NCI-H460 (cell line): ENCODE measurements at places on chromosomes 16 and 17. TPM values are rescaled to one million over a fixed set of nuclear protein-coding genes. Genes with fewer than 3 reads are reported as not detected.

Gene FAM171A2
- 2.8 and 3.0 TPM in 2 replicates for total RNA-seq

GRCh38 chr17:20721171-20721570, 141.6 kb downstream of the CDRT15L2 start:
- DNase-seq: no peak

- no peak for DNase-seq
These were observed 51.5 kb downstream of the CPPED1 start for GRCh38 chr16:12752159-12752558.

DNA sequence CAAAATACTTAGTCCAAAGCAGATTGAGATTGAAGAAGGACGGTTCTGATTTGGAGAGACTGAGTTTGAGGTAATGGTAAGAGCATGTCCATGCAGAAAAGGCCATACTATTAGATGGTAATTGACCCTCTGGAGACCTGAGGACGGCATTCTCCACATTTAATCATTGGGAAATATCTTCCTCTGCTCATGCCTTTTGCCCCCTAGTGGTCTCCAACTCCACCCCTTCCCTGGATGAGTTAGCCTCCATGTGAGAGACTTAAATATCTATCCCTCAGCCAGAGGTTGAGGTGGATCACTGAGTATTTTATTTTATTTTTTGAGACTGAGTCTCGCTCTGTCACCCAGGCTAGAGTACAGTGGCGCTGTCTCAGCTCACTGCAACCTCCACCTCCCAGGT, 10.4 kb upstream of the OR3A1 start:
- DNase-seq: no peak

Gene ABCC11
- not detected in 2 replicates for total RNA-seq

- DNase-seq: no peak
These were observed 56.1 kb downstream of the KLHDC4 start for GRCh38 chr16:87709677-87710076.

DNA sequence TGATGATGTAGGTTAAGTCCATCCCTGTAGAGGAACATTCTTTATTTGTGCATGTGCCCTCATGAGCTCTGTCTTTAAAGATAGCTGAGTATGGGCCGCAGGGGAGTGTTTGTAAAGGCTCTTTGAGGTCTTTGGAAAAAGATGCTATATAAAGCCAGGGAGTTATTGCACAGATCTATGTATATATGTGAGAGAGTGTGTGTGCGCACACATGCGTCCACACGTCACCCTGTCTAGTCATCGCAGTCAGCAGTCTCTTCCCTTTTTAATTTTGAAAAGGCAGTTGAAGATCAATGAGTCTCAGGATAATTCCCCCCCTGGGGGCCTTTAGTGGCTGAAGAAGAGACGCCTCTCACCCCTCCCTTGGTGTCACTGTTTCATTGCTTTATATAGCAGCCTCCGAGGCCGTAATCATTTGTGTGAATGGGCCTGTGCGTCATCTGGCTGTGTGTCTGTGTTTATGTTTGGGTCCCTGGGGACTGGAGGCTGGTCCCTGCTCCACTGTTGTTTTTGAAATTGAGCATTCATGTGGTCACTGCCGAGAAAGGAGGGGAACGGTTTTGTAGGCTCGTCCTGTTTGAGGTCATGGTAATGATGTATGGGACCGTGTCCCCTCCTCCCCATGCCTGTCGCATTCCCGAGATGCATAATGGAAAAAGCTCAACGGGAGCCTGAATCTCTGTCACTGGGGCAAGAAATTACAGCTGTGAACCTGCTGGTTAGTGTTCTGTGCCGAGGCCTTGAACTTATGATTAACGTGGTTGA, 143.9 kb downstream of the SNX29 start:
- DNase-seq: peak; percentile 58

Gene PPP1R27
- total RNA-seq: not detected in 2 replicates

DNA sequence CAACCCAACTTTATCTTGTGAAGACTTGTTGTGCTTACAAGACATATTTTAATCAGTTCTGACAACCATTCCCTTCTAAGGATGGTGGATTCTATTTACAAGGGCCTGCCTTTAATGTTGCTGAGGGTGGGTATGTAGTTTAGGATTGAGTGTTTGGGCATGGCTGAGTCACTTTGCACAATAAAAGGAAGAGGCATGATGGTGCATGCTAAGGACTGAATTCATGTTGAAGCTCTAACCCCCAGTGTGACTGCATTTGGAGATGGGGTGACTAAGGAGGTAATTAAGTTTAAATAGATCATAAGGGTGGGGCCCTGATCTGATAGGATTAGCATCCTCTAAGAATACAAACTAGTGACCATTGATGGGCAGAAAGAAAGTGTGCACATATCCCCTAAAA, 196.1 kb upstream of the HS3ST3A1 start:
- DNase-seq: no peak

Gene CD300LF
- total RNA-seq: not detected in 2 replicates

Gene TSR1
- 39.9 and 50.1 TPM in 2 replicates for total RNA-seq

- DNase-seq: no peak
These were observed 34.1 kb downstream of the NQO1 start for GRCh38 chr16:69691980-69692911.

DNA sequence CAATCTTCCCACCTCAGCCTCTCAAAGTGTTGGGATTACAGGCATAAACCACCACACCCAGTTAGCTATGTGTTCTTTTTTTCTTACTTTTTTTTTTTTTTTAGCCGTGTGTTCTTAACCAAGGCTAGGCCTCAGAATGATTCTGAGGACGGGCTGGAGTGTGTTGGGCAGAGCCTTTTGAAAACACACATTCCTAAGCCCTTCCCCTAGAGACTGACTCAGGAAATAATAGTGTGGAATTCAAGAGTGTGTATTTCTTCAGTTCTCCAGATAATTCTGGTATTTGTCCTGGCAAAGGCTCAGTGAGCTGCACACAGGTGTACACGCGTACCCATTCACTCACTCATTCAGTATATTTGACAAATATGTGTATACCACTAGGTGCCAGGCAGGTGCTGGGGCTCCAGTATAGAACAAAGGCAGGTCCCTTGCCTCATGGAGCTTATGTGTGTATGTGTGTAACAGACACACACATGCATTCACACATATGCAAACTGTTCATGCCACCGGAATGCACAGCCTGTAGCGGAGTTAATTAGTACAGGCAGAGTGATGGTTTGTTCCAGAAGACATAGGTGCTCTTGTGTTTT, 19.4 kb upstream of the NFATC3 start:
- no peak for DNase-seq

DNA sequence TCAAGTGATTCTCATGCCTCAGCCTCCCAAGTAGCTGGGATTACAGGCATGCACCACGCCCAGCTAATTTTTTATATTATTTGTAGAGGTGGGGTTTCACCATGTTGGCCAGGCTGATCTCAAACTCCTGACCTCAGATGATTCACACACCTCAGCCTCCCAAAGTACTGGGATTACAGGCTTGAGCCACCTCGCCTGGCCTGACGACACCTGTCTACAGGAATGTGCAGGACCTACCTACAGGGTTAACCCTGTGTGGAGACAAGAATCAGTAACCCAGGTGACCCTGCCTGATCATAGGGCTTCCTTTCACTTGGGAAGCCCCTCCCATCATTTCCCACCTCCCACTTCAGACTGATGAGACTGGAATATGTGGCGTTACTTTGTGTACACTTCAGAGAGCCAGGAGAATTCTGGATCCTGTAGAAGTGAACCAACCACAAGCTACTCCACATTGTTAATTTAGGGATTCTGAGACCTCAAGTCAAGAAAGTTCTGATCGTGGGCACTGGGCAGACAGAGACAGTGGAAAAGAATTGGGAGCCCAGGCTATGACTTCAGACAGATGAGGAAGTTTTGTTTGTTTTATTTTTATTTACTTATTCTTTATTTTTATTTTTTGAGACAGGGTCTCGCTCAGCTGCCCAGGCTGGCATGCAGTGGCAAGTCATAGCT, 5.7 kb upstream of the MILR1 start:
- DNase-seq: no peak

GRCh38 chr16:75987323-75987722, 261.0 kb upstream of the CPHXL start:
- no peak for DNase-seq

DNA sequence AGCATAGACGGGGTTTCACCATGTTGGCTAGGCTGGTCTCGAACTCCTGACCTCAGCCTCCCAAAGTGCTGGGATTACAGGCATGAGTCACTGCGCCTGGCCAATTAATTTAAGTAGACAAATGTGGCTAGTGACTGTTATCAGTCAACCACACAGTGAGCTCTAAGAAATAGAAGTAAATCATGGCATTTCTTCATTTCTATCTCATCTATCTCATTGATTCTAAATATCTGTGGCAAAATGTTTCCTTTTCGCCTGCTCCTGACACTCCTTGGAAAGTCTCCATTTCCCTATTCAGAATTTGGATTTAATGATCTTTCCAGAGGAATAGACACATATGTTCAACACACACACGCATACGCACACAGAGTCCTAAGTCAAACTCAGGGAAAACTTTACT, 81.3 kb downstream of the HIC1 start:
- no peak for DNase-seq

DNA sequence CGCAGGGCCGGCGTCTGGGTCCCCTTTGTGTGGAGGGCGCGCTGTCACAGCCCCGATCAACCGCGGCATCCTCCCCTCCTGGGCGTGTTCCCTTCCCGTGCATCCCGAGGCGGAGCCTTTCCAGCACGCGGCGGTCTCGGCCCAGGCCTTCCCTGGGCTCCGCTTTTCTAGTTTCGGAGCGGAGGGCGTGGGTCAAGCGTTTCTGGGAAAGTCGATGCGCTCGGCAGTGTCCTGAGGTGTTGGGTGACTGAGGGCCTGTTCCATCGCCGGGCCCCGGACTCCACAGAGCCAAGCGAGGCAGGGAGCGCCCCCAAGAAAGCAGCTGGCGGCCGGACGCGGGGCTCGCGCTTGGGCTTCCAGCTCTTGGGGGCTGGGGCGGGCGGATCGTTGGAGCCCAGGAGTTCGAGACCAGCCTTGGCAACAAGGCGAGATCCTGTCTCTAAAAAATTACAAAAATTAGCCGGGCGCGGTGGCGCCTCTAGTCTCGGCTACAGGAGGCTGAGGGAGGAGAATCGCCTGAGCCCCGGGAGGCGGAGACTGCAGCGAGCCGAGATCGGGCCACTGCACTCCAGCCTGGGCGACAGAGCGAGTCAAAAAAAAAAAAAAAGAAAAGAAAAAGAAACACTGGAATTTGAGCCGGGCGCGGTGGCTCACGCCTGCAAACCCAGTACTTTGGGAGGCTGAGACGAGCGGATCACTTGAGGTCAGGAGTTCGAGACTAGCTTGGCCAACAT, 806 bp downstream of the IFT140 start:
- DNase-seq: no peak

Gene VASN
- total RNA-seq: 5.1 and 7.2 TPM in 2 replicates

GRCh38 chr17:69179227-69179952, 37.7 kb upstream of the ABCA6 start:
- DNase-seq: no peak

Gene CMTM2
- not detected in 2 replicates for total RNA-seq

Gene KRT13
- total RNA-seq: not detected in 2 replicates

GRCh38 chr16:54026456-54026855, 260.1 kb downstream of the IRX3 start:
- DNase-seq: no peak
